ENCODE measurements at places on chromosomes 3 and 15.

DNA sequence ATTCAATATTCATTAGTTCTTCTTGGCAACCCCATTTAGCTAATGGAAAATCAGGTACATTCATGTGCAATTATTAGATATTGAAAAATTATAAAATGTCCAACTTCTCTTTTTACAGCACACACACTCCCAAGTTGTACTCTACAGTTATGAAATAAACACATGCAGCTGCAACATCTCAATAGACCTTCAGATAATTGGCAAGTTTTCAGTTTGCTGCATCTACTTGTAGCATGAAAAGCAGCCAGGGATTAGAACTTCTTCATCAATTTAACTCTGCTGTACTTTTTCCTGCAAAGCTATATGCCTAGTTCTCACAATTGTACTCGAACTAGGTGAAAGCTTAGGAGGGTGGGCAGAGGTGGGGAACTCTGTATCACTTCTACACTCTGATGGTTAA lies 46.6 kb upstream of the FHIT start:
- no peaks in the 10 kb centered on the region for H3K36me3 ChIP-seq
- H3K27me3 ChIP-seq, result no peaks in the 10 kb centered on the region
- H3K4me1 ChIP-seq, result no peaks in the 10 kb centered on the region
- no peak overlapping the region for H3K4me3 ChIP-seq

- H3K36me3 ChIP-seq, result no peaks in the 10 kb centered on the region
- no peak overlapping the region for H3K27ac ChIP-seq
- H3K4me1 ChIP-seq, result no peaks in the 10 kb centered on the region
- H3K4me3 ChIP-seq, result no peak overlapping the region
- DNase-seq, result no peak
These were observed 59.0 kb upstream of the PPARG start for GRCh38 chr3:12229896-12230295.

DNA sequence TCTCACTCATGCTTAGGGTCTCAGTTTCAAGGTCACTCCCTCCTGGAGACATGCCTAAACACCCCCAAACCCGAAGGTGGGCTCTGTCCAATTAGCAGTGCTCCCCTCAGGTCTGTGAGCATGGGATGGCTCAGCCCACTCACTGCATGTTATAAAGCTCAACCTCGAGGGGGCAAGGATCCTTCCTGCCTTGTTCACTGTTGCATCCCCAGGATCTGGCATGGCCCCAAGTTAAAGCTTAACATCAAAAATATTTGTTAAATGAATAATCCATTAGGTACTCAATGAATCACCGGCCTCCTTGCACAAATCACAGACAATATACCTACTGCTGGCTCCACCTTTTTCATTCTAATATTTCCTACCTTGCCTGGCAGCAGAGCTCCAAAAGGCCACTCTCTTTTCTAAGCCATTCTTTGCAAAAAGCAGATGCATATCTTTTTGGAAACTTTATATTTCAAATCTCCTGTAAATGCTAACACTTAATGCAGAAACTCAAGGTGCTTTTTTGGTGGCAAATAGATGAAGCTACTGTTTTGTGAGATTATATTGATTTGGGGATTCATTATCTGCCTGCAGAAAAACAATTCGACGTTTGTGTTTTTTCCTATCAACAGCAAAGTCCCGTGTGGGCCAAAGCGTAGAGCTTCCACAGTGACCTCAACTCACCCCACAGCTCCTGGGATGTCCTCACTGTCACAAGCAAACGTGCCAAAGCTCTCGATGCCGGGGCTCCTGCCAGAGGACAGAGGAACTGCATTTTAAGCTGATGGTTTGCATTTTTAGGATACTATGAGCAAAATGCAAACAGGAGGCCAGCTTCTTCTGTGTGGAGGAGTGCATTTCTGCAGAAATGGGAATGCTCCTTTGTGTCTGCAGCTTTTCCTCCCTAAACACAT lies 35.4 kb downstream of the PCOLCE2 start:
- H3K4me1 ChIP-seq, result no peaks in the 10 kb centered on the region
- H3K27ac ChIP-seq, result no peak overlapping the region
- no peaks in the 10 kb centered on the region for H3K36me3 ChIP-seq
- H3K4me3 ChIP-seq, result no peak overlapping the region
- H3K27me3 ChIP-seq, result no peaks in the 10 kb centered on the region

- DNase-seq, result no peak
- H3K27ac ChIP-seq, result no peak overlapping the region
- H3K36me3 ChIP-seq, result peaks cover 34% of the 10 kb centered on the region
- H3K4me3 ChIP-seq, result no peak overlapping the region
- no peaks in the 10 kb centered on the region for H3K27me3 ChIP-seq
These were observed 106.6 kb downstream of the PDE8A start for GRCh38 chr15:85088300-85088699.

- H3K27ac ChIP-seq, result no peak overlapping the region
- H3K4me3 ChIP-seq, result no peak overlapping the region
- no peaks in the 10 kb centered on the region for H3K27me3 ChIP-seq
- H3K36me3 ChIP-seq, result no peaks in the 10 kb centered on the region
- no peak for DNase-seq
These were observed 699.8 kb downstream of the NR2F2 start for GRCh38 chr15:97030251-97030650.

- peaks cover 40% of the 10 kb centered on the region for H3K36me3 ChIP-seq
- H3K4me3 ChIP-seq, result no peak overlapping the region
- no peak for DNase-seq
- H3K27me3 ChIP-seq, result no peaks in the 10 kb centered on the region
- no peak overlapping the region for H3K27ac ChIP-seq
These were observed 7.2 kb downstream of the ARID3B start for GRCh38 chr15:74548241-74548640.

GRCh38 chr15:64753480-64754185 lies 21.8 kb downstream of the RBPMS2 start:
- H3K27ac ChIP-seq, result no peak overlapping the region
- no peaks in the 10 kb centered on the region for H3K36me3 ChIP-seq
- H3K27me3 ChIP-seq, result no peaks in the 10 kb centered on the region
- H3K4me1 ChIP-seq, result no peaks in the 10 kb centered on the region
- no peak for DNase-seq

GRCh38 chr3:106617276-106617675 lies 748.5 kb upstream of the CBLB start:
- H3K4me3 ChIP-seq, result no peak overlapping the region
- no peaks in the 10 kb centered on the region for H3K36me3 ChIP-seq
- H3K27me3 ChIP-seq, result no peaks in the 10 kb centered on the region

DNA sequence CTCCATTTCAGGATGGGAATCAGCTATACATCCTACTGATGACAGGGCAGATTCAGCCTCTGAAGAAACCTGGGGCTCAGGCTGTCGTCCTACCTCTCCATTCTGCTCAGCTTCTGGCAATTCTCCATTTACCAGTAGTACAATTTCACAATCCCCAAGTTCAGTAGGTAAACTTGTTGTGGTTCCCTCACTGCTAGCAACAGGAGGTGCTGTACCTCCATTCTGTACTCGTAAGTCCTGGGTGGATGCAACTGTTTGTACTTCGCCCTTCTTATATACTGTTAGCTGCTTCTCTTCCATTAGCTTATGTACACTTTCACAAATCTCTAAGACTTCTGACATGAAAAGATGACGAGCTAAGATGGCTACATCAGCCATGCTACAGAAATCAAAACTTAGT lies 11.6 kb downstream of the ZBTB11 start:
- no peak overlapping the region for H3K4me3 ChIP-seq
- H3K27ac ChIP-seq, result no peak overlapping the region
- peaks cover 71% of the 10 kb centered on the region for H3K36me3 ChIP-seq
- no peaks in the 10 kb centered on the region for H3K27me3 ChIP-seq

- no peaks in the 10 kb centered on the region for H3K27me3 ChIP-seq
- H3K36me3 ChIP-seq, result no peaks in the 10 kb centered on the region
- no peak overlapping the region for H3K27ac ChIP-seq
- H3K4me3 ChIP-seq, result no peak overlapping the region
- DNase-seq, result no peak
These were observed 6.2 kb downstream of the HDC start for GRCh38 chr15:50259276-50259675.

GRCh38 chr15:26325495-26325894 lies 447.4 kb downstream of the GABRB3 start:
- DNase-seq, result no peak
- no peak overlapping the region for H3K27ac ChIP-seq
